Esophagus squamous epithelium (tissue), 5 donors: ENCODE measurements at places on chromosomes 7 and 10.

- no peak for DNase-seq
Measured at GRCh38 chr10:30038781-30039536, 20.4 kb downstream of the JCAD start.

DNA sequence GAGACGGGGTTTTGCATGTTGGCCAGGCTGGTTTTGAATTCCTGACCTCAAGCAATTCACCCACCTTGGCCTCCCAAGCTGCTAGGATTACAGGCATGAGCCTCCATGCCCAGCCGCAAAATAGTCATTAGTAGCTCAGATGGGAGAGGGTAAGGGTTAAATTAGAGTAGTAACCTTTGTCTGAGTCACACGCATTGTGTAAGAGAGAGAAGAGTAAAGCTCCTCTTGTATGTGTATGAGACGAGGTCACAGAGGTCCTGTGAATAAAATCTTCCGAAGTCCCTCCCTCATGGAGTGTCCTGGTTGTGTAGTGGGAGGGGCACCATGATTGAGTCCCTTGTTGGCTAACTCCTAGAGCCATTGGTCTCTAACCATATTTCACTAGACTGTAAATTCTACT, 85.2 kb upstream of the CDC14C start:
- DNase-seq = no peak

GRCh38 chr10:78464856-78465267, 431.2 kb downstream of the RPS24 start:
- DNase-seq = no peak

GRCh38 chr7:74474271-74474865, 20.7 kb downstream of the GTF2IRD1 start:
- no peak for DNase-seq

DNA sequence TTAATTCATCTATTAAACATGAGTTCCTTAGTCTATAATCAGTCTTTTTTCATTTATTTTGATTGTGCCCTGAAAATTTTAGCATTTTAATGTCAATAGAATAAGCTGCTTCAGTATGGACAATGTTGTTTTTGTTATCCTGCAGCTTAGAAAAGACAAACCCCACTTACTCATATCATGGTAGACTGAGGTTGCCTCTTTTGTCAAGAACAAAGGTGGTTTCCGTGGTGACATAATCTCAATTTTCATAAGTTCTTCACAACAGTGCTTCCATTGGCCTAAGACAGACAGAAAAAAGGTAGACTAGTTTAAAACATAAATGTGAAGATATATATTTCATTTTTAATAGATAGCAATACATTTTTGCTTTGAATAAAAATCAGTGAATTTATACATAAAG, 69.1 kb downstream of the RTKN2 start:
- DNase-seq = no peak

DNA sequence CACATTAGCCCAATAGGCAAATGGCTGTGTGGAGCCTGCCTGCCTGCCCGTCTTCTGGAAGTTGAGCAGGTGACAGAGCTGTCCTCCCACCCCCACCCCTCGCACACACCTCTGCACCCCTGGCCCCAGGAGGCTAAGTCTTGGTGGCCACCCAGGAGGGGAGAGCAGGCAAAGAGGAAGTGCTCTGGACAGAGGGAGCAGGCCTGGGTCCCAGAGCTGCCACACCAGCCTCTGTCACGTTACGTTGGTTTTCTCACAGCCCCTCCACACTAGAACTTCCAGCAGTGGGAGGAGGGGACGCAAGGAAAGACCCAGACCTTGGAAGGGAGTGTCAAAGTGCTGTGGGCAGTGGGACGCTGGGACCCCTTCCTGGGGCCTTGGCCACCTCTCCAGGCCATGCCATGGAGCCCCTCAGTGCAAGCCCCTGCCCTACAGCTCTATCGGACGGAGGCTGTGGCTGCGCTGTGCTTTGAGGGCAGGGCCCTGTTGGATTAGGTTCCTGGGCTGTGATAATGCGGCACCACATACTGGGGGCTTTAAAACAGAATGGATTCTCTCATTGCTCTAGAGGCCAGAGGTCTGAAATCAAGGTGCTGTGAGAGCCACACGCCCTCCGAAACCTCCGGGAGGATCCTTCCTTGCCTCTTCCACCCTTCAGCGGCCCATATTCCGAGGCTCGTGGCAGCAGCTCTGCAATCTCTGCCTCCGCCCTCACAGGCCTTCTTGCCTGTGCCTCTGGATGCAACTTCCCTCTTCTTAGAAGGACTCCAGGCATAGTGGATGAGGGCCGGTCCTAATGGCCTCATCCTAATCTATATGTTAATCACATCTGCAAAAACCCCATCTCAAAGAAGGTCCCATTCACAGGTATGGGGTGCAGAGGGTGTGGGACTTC, 9.9 kb downstream of the PRKAG2 start:
- DNase-seq = no peak

DNA sequence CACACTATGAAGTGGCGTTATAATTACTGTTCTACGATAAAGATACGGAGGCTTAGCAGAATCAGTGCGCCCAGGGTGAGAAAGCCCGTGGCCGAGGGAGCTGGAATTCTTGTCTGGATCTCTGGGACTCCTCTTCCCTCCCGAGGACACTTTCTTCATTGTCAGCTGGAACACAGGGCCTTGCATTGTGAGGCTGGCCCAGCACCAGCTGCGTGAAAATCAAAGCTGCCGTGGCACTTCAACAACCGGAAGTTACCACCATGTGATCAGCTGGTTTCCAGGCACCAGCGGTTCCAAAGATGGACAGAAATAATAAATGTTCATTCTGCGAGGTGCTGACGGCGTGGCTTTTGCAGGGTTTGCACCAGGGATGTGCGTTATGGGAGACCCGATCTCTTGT, 234.0 kb upstream of the PITRM1 start:
- DNase-seq = no peak

- DNase-seq = no peak
Measured at GRCh38 chr10:4826792-4827324, 851 bp downstream of the AKR1E2 start.

GRCh38 chr10:88379575-88379974, 203.5 kb downstream of the RNLS start:
- DNase-seq = no peak

DNA sequence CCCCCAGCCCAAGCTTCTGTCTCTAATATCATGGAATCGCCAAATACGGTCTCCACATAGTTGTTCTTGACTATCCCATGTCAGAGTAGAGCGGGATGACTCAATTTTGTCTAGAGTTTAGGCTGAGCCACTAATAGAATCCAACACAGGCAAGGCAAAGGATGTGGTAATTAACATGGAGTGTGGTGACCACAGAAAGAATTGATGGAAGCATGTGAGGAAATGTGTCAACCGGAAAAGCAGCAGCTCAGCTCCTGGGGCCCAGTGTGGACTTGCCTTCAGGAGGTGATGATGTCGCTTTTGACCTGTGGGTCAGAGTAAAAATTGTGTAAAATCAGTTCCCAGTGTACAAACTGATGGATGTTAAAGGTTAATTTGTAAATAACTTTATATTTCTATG, 139.3 kb upstream of the KLF6 start:
- no peak for DNase-seq
